ENCODE measurements at places on chromosomes 3 and 15. TPM values are rescaled to one million over a fixed set of nuclear protein-coding genes. Genes with fewer than 3 reads are reported as not detected.

The TBL1XR1 gene
- 247 TPM for total RNA-seq

The PLXND1 gene
- 26.8 TPM for total RNA-seq

The AAGAB gene
- total RNA-seq, result 54.0 TPM

The STRC gene
- total RNA-seq, result 0.92 TPM

The UCN2 gene
- not detected for total RNA-seq

The LZTFL1 gene
- 31.1 TPM for total RNA-seq

The ATP2B2 gene
- total RNA-seq, result 73.4 TPM

The IFT122 gene
- 34.1 TPM for total RNA-seq

The TUSC7 gene
- total RNA-seq, result not detected

The EAF1 gene
- total RNA-seq, result 42.9 TPM

The LRRC34 gene
- total RNA-seq, result 24.5 TPM

The CGNL1 gene
- 11.3 TPM for total RNA-seq

The IL16 gene
- total RNA-seq, result 1.8 TPM

The PLA1A gene
- total RNA-seq, result 0.23 TPM

The NSUN3 gene
- 30.4 TPM for total RNA-seq

The SMAD6 gene
- total RNA-seq, result 3.5 TPM

The SLC28A2 gene
- total RNA-seq, result not detected

The PLD1 gene
- total RNA-seq, result 7.2 TPM

The POLG gene
- 32.3 TPM for total RNA-seq

The SPSB4 gene
- 7.2 TPM for total RNA-seq

The SAMMSON gene
- total RNA-seq, result 0.23 TPM

The TGM4 gene
- total RNA-seq, result not detected

The CAPN3 gene
- 2.5 TPM for total RNA-seq

The TRIP4 gene
- 15.9 TPM for total RNA-seq

The TP63 gene
- 0.23 TPM for total RNA-seq

The GALNT15 gene
- 5.8 TPM for total RNA-seq

The CKMT1B gene
- 17.1 TPM for total RNA-seq

The LYZL4 gene
- total RNA-seq, result not detected

The LIPC gene
- not detected for total RNA-seq

The CDCP1 gene
- 0.23 TPM for total RNA-seq

The SEMA7A gene
- 22.6 TPM for total RNA-seq

The CDHR4 gene
- 0.23 TPM for total RNA-seq

The IQCF6 gene
- total RNA-seq, result not detected

The IL5RA gene
- total RNA-seq, result 11.1 TPM
